ENCODE measurements at places on chromosomes 11 and 22. TPM values are rescaled to one million over a fixed set of nuclear protein-coding genes. Genes with fewer than 3 reads are reported as not detected.
A peak's percentile ranks its signal among the peaks of the same experiment; 100 is the strongest.

Gene HEPN1
- not detected for total RNA-seq

DNA sequence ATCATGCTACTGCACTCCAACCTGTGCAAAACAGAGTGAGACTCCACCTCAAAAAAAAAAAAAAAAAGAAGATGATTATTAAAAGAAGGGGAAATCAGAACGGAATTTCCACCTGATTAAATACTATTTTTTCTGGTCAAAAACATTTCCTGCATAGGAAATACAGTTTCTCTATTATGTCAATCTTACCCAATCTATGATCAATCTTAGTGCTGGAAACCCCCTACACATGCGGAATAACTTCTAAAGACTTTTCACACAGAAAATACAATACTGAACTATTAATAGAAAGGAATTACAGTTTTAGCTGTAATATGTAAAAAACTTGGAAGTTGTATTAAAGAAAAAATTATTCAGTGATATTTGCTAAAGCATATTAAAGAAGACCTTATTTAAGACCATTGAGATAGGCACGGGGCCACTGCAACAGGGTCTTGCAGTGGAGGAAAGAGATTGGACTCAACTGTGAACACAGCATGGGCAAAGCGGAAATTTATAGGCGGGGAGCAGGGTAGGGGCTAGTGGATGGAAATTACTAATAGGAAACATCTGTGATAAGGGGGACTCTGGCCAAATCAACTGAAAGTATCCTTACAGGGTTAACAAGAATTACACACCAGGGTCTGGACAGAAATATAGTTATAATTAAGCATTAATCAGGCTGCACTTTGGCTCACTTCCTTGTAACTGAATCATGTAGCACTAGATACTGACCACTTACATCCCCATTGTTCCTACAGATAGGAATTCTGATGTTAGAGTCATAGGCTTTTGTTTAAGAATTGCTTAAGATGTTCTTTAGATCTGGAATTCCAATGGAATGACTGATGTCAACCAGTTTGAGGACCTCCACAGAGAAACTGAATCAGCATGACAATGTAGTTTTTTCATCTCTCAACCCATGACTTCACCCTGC, 411.5 kb upstream of the DDI1 start:
- DNase-seq, result no peak

DNA sequence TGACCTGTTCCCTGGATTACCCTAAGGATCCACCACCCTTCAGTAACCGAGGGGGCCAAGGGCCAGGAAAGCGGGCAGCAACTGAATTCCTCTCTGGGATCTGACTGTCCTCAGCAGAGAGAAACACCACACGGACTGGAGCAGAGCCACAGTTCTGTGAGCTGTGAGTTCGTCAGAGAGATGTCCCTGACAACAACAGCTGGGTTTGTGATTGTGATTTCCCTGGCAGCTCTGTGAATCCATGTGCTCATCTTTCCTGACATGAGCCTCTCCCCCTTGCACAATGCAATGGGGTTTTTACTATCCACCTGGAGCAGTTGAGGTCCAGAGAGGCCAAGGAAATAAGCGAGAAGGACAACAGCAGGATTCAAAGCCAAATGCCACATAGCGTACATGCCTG, 69.4 kb upstream of the AMPD3 start:
- no peak for DNase-seq

GRCh38 chr11:78417888-78418583, 416 bp upstream of the GAB2 start:
- peak; percentile 89 for DNase-seq

- DNase-seq, result no peak
Measured at GRCh38 chr11:129242855-129243254, 50.7 kb upstream of the ARHGAP32 start.

DNA sequence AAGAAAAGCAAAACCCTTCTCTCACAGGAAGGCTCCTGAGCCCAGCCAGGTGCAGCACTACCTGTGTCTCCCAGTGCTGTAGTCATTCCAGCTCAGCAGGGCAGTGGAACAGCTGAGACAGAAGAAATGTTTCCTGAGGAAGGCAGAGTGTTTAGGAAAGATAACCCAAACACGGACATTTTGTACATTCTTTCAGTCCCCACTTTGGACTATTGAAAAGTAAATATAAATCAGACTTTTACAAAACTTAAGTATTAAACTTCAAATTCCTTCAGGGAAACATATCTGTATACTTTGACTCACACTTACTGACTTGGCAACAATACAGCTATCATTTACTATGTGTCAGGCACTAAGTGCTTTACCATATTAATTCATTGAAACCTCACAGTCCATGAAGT, 40.4 kb downstream of the RRAS2 start:
- DNase-seq, result no peak

Measured in heart left ventricle (tissue), 16 donors.